Stimulated activated CD4-positive, alpha-beta T cell treated with anti-CD3 and anti-CD28 coated beads, TNF-alpha, amount 100 ng/mL, for 48 hours (primary cell): ENCODE measurements at places on chromosomes 1 and 21.

GRCh38 chr1:89598450-89599331 is 34.2 kb upstream of the LRRC8C start:
- no peak for DNase-seq

GRCh38 chr21:19781881-19782652 is 1216.1 kb upstream of the NCAM2 start:
- no peak for DNase-seq

DNA sequence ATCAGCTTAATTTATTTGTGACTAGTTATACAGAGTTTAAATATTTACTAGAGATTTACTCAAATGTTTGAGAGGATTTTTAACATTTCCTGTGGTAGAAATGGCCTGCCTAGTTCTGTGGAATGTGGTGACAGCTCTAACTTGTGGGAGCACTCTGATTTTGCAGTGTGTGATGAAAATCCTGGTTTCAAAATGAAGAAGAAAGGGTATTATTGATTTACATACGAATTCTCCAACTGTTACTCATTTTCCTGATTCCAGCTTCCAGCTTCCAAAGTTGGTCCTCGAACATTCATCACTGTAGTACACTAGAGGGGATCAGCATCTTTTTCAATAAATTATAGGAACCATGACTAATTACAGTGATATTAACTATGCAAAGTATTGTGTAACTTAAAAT is 462.7 kb upstream of the PKN2 start:
- DNase-seq: no peak

GRCh38 chr1:170461762-170462384 is 70.1 kb upstream of the GORAB start:
- DNase-seq: no peak

- DNase-seq: no peak
Observed at GRCh38 chr1:109630081-109630897, 10.7 kb downstream of the AMPD2 start.

DNA sequence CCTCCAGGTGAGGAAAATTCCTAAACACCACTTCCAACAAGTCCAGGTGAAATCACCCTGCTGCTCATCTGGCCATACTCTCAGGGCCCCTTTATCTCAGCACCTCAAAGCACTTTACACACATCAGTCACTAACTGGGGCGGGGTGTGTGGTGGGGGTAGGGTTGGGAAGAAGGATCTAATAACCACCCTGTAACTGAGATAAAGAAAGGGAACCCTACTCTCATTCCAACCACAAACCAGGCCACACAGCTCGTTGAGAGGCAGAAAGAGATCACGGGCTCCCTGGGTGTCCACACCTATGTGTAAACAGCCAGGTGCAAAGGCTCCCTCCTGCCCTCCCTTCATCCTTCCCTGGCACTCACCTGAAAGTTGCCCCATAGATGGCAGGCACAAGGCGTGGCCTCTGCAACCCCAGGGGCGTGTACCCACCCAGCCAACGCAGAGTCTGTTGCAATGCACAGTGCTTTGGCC is 20.4 kb downstream of the GPR161 start:
- DNase-seq: no peak

DNA sequence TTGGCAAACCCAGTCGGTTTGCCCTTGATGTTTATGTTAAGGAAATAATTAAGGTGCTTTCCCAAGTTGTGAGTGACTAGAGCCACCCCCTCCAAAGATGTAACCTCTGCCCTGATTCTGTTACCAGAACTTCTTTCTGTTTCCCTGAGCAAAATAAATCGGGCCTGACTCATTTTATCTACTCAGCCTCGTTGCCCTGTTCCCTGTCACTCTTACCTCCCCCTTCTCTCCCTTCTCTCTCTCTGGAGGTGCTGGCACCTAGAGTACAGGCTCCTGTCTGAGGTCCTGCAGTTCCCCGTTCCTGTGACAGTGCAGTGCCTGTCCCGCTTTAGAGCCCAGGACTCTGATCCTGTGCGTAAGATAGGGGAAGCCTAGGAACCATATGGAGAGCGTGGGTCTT is 35.4 kb downstream of the CXADR start:
- DNase-seq: no peak

- no peak for DNase-seq
Observed at GRCh38 chr1:14593302-14593701, 5.2 kb upstream of the KAZN start.

DNA sequence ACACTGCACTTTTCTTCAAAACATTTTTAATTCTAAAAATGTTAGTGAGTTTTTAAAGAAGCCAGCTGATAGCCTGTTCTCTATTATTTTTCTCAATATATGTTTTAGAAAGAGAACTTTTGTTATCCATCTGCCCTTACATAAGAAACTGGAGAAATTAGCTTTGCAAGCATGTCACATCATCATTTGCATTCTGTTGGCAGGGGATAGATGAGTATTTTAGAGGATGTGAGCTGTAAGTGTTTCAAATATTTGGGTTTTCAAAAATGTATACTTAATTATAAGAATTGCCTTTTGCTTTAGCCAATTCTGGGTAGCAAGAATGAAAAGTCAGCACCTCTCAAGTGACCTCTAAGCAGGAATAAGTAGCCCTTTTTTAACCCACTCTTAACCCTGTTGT is 7.4 kb downstream of the NFIA start:
- DNase-seq: no peak

DNA sequence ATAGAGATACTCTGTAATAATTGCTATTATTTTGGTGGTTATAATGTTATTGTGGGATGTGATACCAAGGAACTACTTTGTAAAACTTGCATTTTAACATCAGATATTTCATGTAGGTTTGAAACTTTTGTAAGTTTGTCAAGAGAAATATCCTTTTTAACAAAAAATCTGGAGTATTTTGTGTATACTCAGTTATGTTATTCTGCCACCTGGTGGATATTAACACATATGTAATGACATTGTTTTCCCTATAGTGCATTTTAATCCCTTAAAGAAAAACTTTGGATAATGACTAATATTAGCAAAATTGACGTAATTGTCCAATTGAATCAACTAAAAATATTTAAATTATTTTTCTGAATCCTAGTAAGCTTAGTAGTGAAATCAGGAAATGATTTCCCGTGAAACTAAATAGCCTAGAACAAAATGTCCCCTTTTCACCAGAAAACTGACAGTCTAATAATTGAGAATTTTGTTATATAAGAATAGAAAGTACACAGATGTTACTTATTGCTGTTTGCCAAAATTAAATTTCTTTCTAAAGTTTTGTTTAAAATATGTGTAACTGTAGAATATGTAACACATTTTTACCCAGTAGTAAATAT is 39.6 kb downstream of the KCTD3 start:
- DNase-seq: no peak

- DNase-seq: no peak
Observed at GRCh38 chr1:28129150-28129549, 40.7 kb upstream of the EYA3 start.
